ENCODE measurements at places on chromosomes 4 and X. TPM values are rescaled to one million over a fixed set of nuclear protein-coding genes. Genes with fewer than 3 reads are reported as not detected.
A peak's percentile ranks its signal among the peaks of the same experiment; 100 is the strongest.

Gene FAM184B
- 0.49 TPM for total RNA-seq

DNA sequence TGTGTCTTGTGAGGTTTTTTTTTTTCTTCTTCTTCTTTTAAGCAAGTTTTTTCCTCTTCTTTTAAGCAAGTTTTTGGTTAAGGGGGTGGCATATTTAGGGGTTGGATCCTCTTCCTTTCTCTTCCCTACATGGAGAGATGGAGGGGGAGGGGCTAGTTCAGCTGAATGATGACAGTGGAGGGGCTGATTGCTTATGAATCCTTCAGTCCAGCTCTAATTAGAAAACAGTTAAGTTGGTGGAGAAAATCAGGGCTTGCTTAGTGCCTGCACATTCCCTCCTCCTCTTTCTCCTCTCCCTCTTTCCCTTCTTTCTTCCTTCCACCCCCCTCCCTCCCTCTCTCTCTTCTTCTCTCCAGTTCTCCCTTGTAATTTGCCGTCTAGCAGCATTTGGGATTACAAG lies 4.4 kb upstream of the HAND2 start:
- peak; percentile 25 for DNase-seq
- H3K27me3 ChIP-seq = peaks cover 100% of the 10 kb centered on the region
- H3K36me3 ChIP-seq = no peaks in the 10 kb centered on the region
- no peak overlapping the region for H3K4me3 ChIP-seq

- no peak for DNase-seq
- H3K36me3 ChIP-seq = no peaks in the 10 kb centered on the region
- H3K27me3 ChIP-seq = no peaks in the 10 kb centered on the region
- no peaks in the 10 kb centered on the region for H3K4me1 ChIP-seq
- H3K27ac ChIP-seq = no peak overlapping the region
- no peak overlapping the region for H3K4me3 ChIP-seq
These were observed 121.2 kb downstream of the TBCK start for GRCh38 chr4:106194801-106195200.

- H3K4me3 ChIP-seq = no peak overlapping the region
- H3K4me1 ChIP-seq = peaks cover 5% of the 10 kb centered on the region
- peak overlapping the region; percentile 78 for H3K27ac ChIP-seq
- peaks cover 16% of the 10 kb centered on the region for H3K36me3 ChIP-seq
These were observed 2.6 kb upstream of the ZNF674 start for GRCh38 chrX:46547857-46548256.

DNA sequence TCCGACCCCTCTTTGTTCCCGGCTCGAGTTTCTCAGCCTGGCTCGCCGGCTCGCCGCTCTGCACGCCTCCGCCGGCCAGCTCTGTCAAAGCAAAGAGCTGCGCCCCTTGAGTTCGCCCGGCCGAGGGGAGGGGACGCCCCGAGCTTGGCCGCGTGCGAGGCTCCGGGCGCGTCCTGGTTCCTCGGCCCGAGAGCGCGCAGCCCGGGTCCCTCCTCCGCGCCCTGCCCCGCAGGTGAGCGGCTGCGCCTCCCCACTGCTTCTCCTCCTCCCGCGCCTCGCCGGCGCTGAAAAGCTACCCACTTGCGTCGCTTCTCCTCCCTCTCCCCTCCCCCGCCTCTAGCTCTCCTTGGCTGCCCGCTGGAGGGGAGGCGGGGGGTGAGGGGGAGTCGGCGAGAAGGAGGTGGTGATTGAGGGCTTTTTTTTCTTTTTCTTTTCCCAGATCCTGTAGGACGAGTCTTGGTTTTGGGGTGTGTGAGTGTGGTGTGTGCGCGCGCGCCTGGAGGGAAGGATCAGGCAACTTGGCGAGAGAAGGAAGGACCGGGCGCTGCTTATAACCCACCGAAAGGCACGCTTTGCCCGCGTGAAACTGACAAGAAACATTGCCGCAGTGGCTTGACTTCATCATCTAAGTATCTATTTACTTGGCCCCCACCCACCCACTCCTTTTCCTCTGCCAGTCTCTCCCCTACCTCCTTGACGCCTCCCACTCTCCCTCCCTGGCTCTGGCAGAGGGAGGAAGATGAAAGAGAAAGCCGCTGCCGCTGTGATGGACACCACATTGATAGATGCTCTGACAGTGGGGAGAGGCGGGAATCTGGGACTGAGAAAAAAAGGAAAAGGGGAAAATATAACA lies at the start of gene LEF1:
Gene LEF1, minus strand, starts transcription at position 262 of the 853 bp plus-strand sequence. CDS start 1,165 bp downstream, outside the sequence.
- peaks cover 46% of the 10 kb centered on the region for H3K4me1 ChIP-seq
- DNase-seq = peak; percentile 84
- no peaks in the 10 kb centered on the region for H3K36me3 ChIP-seq

DNA sequence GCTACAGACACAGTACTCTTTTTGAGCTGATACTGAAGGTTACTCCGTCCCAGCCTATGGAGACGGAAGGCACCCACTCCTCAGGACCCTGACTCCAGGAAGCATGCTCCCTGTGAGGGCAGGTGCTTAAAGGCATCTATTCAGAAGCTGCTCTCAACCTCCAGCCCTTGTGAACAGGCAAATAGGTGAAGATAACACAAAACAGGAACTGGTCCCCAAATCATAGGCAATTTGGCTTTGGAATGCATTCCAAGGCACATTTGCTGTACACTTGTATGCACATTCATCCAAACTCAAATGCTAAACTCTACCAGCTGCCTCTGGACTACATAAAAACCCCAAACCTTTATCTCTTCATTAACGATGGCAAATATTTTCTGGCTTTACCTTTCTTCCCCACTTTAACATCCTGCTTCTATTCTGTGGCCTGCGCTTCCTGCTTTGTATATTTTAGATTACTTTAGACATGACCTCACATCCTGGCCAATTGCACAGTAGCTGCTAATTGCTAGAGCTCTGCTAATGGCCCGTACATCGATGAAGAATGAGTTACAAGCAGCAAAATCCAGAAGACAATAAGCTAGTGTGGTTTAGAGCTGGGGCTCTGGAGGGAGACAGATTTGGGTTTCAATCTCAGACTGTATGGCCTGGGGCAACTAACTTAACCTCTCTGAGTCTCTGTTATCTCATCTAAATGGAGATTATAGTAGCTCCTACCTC lies 3.2 kb downstream of the SEL1L3 start:
- H3K27ac ChIP-seq = no peak overlapping the region
- H3K36me3 ChIP-seq = no peaks in the 10 kb centered on the region
- peaks cover 4% of the 10 kb centered on the region for H3K27me3 ChIP-seq
- H3K4me3 ChIP-seq = 0 out of 2 replicates have a peak overlapping the region, but pooled peaks have one; percentile 91
- no peak for DNase-seq

Gene CT47B1
- not detected for total RNA-seq

Gene BTK
- 0.31 TPM for total RNA-seq

Gene TACR3
- total RNA-seq = 2.2 TPM

DNA sequence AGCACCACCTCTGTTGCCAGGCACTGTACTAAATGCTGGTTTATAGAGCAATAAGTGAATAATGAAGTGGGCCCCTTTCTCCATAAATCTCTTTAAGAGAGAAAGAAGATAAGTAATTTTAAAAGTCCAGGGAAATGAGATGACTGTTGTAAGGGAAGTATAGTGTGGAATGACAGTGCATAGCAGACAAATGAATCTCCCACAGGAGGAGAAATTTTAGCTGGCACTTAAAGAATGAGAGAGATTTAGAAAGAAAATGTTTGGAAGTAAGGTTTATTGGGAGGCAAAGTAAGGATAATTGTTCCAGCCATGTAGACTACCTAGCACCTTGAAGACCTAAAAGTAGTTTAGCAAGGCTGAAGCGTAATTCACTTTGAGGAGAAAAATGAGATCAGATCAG lies 1081.1 kb upstream of the PABPC4L start:
- H3K4me3 ChIP-seq = no peak overlapping the region
- no peaks in the 10 kb centered on the region for H3K27me3 ChIP-seq
- H3K27ac ChIP-seq = no peak overlapping the region
- no peaks in the 10 kb centered on the region for H3K36me3 ChIP-seq
- DNase-seq = no peak

Gene CORIN
- total RNA-seq = not detected

DNA sequence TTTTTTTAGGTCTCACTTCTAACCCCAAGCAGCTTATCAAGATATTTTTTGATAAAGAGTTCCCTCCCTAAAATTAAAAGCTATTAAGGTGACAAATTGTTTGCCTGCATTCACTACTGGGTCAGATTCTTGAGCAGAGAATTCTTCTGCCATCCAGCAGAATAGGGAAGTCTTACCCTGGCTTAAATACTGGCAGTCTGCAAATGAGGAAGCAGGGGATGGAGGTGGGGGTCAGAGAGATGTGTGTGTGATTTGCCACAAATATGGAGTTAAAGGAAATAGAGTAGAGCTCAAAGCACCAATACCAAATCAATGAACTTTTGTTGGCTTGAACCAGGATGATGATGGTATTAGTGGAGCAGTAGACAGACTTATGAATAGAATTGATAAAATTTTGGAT lies 122.2 kb downstream of the ANXA5 start:
- no peak for DNase-seq
- H3K27me3 ChIP-seq = no peaks in the 10 kb centered on the region
- no peaks in the 10 kb centered on the region for H3K36me3 ChIP-seq
- H3K4me1 ChIP-seq = peaks cover 5% of the 10 kb centered on the region
- no peak overlapping the region for H3K27ac ChIP-seq

Gene ADGRG4
- total RNA-seq = not detected

DNA sequence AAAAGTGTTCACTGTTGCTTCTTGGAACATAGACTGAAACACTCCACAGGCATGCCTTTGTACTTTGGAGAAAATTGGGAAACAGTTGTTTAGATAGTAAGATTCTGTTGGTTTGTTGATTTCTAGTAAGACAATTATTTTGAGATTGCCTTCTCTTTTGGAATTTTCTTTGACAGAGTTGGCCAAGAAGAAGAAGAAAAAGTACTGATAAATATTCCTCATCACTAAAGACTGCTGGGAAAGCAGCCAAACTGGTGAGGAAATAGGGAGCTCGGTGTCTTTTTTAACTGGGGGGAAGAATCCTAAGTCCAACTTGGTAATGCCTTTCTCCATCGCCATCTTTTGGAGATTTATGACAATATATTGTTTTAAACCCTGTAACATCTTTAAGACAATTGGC lies 370.7 kb downstream of the GPAT3 start:
- H3K4me1 ChIP-seq = peaks cover 17% of the 10 kb centered on the region
- no peak overlapping the region for H3K27ac ChIP-seq
- no peak for DNase-seq
- no peaks in the 10 kb centered on the region for H3K36me3 ChIP-seq

- H3K27me3 ChIP-seq = no peaks in the 10 kb centered on the region
- H3K4me1 ChIP-seq = peaks cover 8% of the 10 kb centered on the region
- no peak for DNase-seq
- no peak overlapping the region for H3K4me3 ChIP-seq
- no peaks in the 10 kb centered on the region for H3K36me3 ChIP-seq
- no peak overlapping the region for H3K27ac ChIP-seq
These were observed 30.3 kb downstream of the SH3KBP1 start for GRCh38 chrX:19857131-19857530.

GRCh38 chr4:3829956-3830773 lies 64.0 kb downstream of the ADRA2C start:
- DNase-seq = peak; percentile 56
- peaks cover 6% of the 10 kb centered on the region for H3K4me1 ChIP-seq
- no peak overlapping the region for H3K4me3 ChIP-seq
- H3K27ac ChIP-seq = no peak overlapping the region
- no peaks in the 10 kb centered on the region for H3K36me3 ChIP-seq
- no peaks in the 10 kb centered on the region for H3K27me3 ChIP-seq

Gene PDGFC
- 3.4 TPM for total RNA-seq

DNA sequence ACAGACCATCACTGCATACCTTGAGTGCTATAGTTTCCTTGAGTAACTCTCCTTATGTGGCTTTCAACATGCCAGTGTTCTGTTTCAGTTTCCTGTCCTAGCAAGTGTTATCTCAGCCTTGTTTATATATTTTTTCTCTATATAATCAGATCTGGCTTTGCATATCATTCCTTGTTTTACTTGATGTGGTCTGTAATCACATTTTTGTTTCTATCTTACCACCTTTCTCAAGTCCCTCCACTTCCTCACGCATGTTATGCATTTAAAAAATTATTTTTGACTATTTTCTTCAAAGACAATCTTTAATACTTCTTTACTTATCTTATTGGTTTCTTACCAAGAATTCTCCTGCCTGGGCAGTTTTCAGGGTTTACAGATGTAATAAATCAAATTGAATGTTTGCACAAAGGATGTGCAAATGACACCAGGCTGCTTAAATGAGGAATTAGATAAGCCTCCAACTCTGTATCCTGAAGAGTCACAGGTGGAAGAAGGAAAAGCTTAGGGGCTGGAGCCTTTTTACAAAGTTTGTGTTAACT lies 351.2 kb downstream of the BMPR1B start:
- H3K4me3 ChIP-seq = no peak overlapping the region
- no peaks in the 10 kb centered on the region for H3K4me1 ChIP-seq
- no peak overlapping the region for H3K27ac ChIP-seq
- no peak for DNase-seq

DNA sequence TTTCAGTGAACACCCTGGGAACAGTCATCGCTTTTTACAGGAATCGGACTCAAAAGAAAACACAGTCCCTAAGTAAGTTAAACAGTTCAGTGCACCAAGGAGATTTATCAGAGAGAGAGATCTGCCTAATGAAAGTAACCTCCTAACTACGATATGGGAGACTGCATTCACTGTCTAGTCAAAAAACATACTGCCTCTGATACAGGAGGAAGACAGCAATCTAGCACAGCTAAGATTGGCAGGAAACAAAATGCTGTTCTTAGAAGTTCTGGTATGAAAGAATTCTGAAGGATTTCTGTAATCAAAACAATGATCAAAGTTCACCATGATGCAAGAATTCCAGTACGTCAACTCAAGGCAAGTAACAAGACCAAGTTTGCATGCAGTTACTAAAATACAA lies 92.8 kb downstream of the MAML3 start:
- no peaks in the 10 kb centered on the region for H3K36me3 ChIP-seq
- no peaks in the 10 kb centered on the region for H3K27me3 ChIP-seq
- no peak overlapping the region for H3K27ac ChIP-seq
- no peaks in the 10 kb centered on the region for H3K4me1 ChIP-seq

DNA sequence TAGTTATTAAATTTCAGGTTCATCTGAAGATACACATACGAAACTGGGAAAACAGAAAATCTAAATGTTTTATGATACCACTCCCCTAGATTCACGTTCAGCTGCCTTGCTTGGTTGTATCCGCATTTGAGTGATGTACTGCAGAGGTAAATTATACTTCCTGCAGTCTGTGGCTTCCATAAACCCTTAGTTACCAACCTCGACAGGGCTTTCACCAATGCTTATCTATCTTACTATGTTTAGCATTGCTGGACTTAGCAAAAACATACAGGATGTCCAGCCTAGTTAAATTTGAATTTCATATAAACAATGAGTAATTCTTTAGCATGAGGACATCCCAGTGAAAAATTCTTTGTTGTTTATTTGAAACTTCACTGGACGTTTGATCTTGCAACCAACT lies 108.8 kb downstream of the TMA16 start:
- H3K4me1 ChIP-seq = no peaks in the 10 kb centered on the region
- no peak for DNase-seq
- H3K27me3 ChIP-seq = no peaks in the 10 kb centered on the region
- H3K27ac ChIP-seq = no peak overlapping the region
- H3K36me3 ChIP-seq = no peaks in the 10 kb centered on the region
- H3K4me3 ChIP-seq = no peak overlapping the region

DNA sequence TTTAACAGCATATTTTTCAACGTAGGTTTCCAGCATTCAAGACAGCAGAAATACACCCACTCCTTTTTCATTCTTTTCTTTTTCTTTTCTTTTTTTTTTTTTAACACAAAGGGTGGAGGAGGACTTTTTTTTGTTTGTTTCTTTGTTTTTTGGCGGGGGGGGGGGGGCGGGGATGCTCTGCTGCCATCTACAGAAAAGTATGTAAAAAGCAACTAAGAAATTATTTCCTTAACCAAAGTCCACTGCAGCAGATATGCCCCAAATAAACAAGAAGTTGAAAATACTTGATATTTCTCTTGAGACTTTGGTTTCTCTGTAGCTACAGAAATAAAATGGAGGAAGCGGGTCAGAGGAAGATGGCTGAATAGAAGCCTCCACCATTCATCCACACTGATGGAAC lies 63.2 kb upstream of the PBDC1 start:
- no peak overlapping the region for H3K4me3 ChIP-seq
- no peaks in the 10 kb centered on the region for H3K4me1 ChIP-seq
- no peaks in the 10 kb centered on the region for H3K36me3 ChIP-seq
- peak; percentile 21 for DNase-seq
- H3K27ac ChIP-seq = no peak overlapping the region

Measured in GM23338 (cell line).